Astrocyte (in vitro differentiated cells and primary cell): ENCODE measurements at places on chromosomes 7 and 10. TPM values are rescaled to one million over a fixed set of nuclear protein-coding genes. Genes with fewer than 3 reads are reported as not detected.

- DNase-seq: no peak
Observed at GRCh38 chr7:95907337-95907736, 135.0 kb downstream of the DYNC1I1 start.

DNA sequence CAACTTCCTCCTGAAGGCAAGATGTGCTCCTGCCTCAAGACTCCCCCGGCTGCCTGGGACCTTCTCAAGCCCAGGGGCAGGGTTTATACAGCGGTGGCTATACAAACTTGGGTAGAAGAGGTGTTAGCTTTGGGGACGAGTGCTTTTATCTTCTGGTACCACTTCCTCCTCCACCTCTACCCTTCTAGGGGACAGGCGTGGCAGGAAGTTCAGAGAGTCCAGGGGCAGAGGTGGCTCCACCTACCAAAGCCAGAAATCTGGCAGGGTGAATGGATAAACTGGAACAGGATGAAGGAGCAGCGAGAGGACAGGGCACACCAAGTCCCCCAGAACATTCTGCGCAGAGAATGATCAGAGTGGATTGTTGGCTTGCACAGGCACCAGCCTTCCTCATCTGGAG lies 24.0 kb upstream of the TM9SF3 start:
- DNase-seq: no peak

GRCh38 chr10:47098964-47099363 lies 187.7 kb downstream of the PTPN20 start:
- DNase-seq: no peak

DNA sequence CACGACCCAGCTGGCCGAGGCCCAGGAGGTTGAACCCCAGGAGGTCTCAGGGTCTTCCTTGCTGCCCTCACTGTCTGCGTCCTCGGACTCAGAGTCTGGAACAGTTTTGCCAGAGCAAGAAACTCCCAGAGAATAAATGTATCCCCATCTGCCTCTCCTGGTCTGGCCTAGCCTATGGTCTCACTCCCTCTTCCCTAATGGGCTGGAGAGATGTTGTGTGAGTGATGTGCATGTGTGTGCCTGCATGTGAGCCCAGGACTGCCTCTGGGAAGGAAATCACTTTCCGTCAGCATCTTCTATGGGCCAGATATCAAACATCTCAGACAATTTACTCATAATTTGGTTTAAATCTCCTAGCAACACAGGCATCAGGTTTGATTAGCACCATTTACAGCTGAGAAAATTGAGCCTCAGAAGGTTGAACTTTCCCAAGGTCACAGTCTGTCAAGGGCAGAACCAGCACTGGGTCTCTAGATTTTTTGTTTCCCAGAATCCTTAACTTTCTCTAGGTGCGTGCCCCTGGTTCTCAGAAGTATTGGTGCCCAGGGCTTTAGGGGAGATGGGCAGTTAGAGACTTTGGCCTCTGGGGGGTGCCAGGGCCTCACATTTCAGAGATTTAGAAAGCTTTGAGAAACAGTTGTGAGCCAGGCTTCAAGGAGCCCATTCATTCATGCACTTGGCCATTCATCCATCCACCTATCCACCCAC lies 4.9 kb downstream of the TMEM270 start:
- peak; percentile 7 for DNase-seq

- DNase-seq: no peak
Observed at GRCh38 chr10:785089-785860, 95.8 kb upstream of the DIP2C start.

DNA sequence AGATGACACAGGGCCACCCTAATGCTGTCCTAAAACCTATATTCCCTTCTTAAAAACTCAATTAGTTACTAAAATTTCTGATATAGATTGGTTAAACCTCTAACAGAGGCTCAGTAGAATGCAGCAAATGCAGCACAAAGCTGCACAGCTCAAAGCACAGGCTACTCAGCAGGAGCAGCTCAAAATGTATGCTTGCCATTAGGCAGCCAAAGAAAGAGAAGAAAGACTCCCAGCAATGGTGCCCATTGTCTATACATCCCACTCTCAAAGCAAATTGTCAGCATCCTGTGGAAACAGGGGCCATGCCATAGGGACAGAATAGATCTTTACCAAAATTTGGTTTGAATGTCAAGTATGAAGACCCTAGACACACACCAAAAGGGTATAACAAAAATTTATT lies 73.5 kb downstream of the TFPI2 start:
- no peak for DNase-seq

GRCh38 chr7:35894721-35895120 lies 93.9 kb downstream of the SEPTIN7 start:
- DNase-seq: no peak

The LRRN3 gene
- 1.8 and 2.2 TPM in 2 replicates for total RNA-seq
